ENCODE measurements at places on chromosomes 5 and 9. TPM values are rescaled to one million over a fixed set of nuclear protein-coding genes. Genes with fewer than 3 reads are reported as not detected.

The CDX1 gene
- not detected for total RNA-seq

The SAXO1 gene
- not detected for total RNA-seq

GRCh38 chr5:149417711-149418368 is 38.7 kb upstream of the IL17B start:
- DNase-seq: no peak

GRCh38 chr9:91376239-91376638 is 14.5 kb upstream of the AUH start:
- no peak for DNase-seq

The PALM2AKAP2 gene
- total RNA-seq: 25.4 TPM

GRCh38 chr5:143431789-143432188 is 28.3 kb upstream of the NR3C1 start:
- no peak for DNase-seq

GRCh38 chr5:67095346-67096171 is 101.0 kb downstream of the CD180 start:
- peak; percentile 76 for DNase-seq

The CDH18 gene
- total RNA-seq: not detected

GRCh38 chr5:133225671-133226152 is 173.9 kb downstream of the HSPA4 start:
- DNase-seq: peak; percentile 39

DNA sequence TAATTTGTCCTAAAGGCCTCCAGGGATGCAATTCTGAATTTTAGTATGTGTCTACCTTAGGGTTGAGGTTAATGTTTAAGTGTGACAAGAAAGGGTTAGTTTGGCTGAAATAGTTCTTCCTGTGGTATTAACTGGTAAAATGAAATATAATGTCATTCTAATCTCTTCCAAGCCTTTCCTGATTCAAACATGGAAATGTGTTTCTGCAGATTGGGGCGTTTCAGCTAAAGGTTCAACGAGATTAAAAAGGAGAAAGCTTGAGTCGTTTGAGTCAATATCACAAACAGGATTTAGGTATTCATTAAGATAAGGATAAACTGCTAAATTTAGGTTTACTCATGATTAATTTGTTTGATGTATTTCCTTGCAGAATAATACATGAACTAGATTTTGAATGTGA is 34.4 kb upstream of the ALDOB start:
- DNase-seq: no peak

GRCh38 chr5:67156976-67157583 is 39.5 kb downstream of the CD180 start:
- DNase-seq: peak; percentile 38

DNA sequence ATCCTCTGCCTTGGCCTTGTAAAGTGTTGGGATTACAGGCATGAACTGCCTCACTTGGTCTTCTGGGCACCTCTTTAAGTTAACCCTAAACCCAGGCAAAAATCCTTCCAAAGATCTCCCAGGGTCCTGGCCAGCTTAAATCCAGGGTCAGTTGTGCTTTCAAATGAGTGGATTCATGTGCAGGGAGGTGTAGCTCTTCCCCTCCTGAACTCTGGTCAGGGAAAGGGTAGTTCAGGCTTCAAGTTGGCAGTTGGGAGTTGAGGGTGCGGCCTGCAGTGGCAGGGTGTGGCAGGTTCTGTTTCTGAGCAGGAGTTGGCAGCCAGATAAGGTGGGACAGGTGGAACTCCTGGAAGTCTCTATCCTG is 3.6 kb downstream of the HNRNPAB start:
- DNase-seq: no peak

- DNase-seq: no peak
Observed at GRCh38 chr9:130565792-130566191, 13.6 kb upstream of the FUBP3 start.

The C9orf153 gene
- 0.67 TPM for total RNA-seq

The BTNL9 gene
- 25.0 TPM for total RNA-seq

DNA sequence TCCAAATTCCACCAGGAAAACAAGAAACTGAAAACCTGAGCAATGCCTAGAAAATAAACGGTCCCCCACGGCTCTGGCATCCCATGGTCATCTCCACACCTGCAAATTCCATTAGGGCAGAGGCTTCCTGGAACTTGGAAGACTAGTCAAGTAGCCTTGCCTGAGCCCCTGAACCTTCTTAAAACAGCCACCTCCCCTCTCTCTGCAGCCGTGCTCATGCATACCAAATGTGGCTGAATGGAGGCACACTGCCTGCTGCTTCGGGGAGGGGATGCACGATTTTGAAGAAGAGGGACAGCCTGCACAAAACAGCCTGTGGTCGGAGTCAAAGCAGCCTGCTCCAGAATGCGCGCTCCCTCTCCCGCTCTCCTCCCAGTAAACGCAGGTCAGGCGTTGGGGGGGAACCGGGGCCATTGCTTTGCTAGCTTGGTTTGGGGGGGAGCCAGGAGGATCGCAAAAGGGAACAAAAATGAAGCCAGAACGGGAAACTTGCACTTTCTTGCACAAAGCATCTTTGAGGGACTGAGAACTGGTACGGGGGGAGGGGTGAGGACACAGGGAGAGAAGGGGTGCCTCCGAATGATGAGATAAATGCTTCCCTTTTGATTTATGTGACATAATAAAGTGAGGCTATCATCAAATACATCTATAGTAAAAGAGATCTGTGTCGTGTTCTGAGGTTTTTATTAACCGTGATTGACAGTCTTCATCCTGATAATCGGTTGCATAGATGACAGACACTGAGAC is at the start of gene TRPM3:
Gene TRPM3 (minus strand): TSS at position 347 of the 747 bp plus-strand sequence. CDS start 267 bp downstream, at position 80.
- no peak for DNase-seq

The SLC6A18 gene
- total RNA-seq: not detected

- DNase-seq: peak; percentile 48
Observed at GRCh38 chr5:761854-762710, 22.4 kb downstream of the ZDHHC11B start.

DNA sequence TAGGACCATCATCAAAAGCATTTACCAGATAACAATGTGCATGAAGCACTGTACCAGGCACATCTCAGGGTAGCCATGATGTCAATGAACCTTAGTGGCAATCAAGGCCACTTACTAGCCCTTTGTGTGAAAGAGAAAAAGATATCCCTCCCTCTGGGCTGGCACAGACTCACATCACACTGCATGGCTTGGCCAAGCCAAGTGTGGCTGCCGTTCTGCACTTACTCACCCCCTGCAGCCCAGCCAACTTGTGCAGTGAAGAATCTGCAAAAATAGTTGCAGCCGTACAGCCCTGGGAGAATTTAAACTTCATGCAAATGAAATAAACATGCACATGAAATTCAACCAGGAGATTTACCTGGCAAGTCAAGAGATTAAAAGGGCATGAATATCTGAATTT is 333.5 kb downstream of the DEPDC1B start:
- DNase-seq: no peak

The DDX4 gene
- total RNA-seq: not detected

- no peak for DNase-seq
Observed at GRCh38 chr9:89811356-89811755, 206.5 kb downstream of the GADD45G start.

DNA sequence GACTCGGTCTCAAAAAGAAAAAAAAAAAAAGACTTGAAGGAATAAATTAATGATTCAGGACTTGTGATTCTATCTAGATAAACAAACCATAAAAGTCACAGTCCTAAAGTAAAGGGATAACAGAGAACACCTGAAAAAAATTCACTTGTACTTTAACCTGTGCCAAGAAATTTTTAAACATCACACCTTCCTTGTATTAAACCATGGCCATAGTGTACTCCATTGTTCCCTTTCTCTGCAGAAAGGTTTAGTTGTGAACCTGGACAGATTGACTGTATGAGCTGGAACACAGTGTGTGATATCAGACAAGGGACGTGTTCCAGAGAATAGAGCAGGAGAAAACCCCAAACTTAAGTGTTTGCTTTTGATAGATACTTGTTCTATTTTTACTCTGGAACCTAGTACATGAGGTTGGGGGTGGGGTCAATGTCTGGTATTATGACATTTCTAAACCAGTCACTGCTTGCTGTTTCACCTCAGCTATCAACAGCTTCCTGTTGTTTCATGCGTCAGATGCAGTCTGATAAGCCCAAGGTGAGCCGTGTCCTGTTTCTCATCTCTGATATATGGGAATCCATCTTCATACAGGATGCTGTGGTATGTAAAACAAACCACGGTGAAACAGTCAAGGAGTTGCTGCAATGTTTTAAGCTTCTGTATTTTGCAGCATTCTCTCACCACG is 62.5 kb upstream of the ITGA1 start:
- DNase-seq: peak; percentile 3

DNA sequence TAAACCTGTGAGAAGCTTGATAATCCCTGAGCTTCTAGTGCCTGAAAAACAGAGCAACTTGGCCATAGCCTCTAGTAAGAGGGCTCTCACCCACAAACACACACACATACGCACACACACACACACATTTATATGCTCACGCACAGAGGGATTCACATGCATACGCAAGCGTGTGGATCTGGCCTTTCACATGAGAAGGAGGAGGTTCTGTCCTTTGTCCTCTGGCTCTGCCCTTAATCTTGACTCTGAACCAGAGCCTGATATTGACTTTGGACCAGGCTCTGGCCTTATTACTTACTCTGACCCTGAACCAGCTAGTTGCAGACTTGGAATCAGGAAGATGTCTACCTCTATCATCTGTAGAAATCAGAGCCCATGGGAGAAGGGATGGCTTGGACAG is 10.0 kb upstream of the P4HA2 start:
- no peak for DNase-seq

DNA sequence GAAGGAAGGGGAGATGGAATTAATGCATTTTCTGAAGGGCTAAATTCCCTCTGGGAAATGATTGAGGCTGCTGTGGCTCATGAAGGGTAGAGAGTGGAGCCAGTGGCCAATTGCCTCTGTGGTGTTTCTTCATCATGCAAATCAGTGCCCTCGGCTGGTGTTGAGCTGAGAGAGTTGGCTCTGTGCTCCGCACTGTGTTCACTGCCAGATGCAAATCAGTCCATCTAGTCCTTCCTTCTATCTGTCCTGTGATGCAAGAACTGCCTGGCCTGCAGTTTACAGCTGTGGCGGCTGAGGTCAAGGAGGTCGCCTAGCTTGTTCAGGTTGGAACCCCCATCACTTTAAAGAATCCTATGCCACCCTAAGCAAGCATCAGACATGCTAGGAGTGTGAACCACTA is 6.0 kb downstream of the TMEM171 start:
- no peak for DNase-seq

DNA sequence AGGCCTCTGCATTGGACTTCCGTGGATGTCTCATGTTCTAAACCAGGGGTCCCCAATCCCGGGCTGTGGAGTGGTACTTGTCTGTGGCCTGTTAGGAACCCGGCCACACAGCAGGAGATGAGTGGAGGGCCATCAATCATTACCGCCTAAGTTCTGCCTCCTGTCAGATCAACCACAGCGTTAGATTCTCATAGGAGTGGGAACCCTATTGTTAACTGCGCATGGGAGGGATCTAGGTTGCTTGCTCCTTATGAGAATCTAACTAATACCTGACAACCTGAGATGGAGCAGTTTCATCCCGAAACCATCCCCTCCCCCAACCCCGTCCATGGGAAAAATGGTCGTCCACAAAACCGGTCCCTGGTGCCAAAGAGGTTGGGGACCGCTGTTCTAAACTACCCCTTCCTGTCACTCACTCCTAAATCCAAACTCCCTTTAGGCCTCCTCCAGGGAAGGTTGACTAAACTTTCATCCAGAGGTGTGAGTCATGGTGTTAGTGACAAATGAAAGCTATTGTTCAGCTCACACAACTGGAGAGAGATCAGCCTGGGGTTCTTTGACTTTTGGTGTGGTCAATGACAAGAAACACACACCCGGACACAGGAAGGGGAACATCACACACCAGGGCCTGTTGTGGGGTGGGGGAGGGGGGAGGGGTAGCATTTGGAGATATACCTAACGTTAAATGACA is 9.5 kb downstream of the KCNV2 start:
- no peak for DNase-seq

The TOPORS gene
- total RNA-seq: 31.8 TPM

DNA sequence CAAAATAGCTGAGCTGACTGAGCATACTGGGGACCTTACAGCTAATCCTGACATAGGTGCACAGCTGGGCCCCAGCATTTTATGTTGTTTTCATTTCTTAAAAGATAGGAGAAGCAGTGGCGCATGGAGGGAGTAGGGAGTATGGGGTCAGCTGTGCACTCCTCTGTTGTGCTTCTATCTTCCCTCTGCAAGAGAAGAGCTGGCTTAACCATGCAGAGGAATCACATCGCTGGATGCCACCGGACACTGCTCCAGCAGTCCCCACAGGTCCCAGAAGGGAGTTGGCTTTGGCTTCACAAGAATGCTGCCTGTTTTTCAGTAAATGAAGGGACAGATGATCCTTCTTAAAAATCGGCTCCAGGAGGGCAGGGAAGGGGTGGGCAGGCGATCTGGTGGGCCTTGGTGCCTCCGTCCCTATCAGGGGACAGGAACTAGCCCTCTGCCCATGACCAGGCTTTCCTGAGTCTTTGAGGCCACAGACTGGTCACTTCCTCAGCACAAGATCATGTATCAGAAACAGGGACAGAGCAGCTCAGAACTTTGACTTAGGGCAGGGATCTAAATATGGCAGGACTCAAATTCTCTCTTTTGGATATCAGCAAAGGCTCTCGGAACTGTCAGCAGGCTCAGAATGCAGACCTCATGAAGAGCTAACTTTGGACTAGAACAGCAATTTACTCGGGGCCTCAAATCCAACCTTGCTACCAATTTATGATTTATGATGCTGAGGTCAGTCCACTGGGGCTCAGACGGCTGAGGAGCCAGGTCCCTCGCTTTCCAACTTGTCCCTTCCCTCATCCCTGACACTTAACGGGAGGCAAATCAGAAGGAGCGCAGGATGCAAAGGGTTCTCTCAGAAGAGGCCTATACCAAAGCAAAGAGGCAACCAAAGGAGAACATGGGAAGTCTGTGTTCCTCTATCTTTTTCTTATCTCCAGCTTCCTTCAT is 47.2 kb downstream of the MARCHF3 start:
- no peak for DNase-seq

The FGFR4 gene
- 0.49 TPM for total RNA-seq

- DNase-seq: no peak
Observed at GRCh38 chr5:67187006-67187715, 9.4 kb downstream of the CD180 start.

DNA sequence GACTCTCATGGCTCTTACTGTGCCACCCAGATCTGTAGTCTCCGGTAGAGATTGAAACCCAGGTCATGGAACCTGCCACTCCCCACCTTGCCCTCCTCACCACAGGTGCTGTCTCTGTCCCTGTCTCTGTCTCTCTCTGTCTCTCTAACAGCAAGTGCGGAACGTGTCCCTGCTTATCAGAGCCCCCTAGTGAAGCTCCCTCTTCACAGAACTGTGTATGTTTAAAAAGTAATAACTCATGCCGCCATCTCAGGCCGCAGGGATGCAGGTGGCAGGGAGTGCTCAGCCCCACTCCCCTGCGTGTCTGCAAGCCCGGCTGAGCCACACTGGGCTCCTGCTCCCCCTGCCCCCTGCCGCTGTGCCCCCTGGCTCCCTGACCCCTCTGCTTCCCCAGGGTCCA is 43.8 kb downstream of the UNC5A start:
- DNase-seq: no peak

GRCh38 chr5:62689599-62690368 is 111.2 kb downstream of the LRRC70 start:
- DNase-seq: no peak

Measured in thyroid gland (tissue), 4 donors.